ENCODE measurements at places on chromosomes 2 and 18. TPM values are rescaled to one million over a fixed set of nuclear protein-coding genes. Genes with fewer than 3 reads are reported as not detected.
A peak's percentile ranks its signal among the peaks of the same experiment; 100 is the strongest.

The FKBP1B gene
- total RNA-seq, result 8.2 TPM

The DDX18 gene
- total RNA-seq, result 57.7 TPM

GRCh38 chr2:192749611-192750200 is 555.0 kb upstream of the TMEFF2 start:
- DNase-seq, result peak; percentile 8

DNA sequence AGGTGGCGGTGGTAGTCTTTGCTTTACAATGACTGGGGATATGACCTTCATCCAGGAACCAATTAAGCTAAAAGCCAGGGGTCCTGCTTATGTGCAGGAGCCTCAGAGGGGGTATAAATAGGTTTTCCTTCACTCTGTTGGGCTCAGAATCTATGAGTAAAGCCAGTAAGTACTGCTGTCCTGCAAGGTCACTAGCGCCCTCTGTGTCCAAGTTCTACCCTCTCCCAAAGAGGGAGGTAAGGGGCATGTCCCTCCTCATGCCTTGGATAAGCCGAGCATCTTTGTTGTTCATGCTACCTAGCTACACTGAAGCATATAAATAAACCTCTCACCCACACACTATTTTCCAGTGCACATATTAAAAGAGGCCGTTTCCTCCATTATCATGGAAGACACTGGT is 79.4 kb downstream of the SPRED2 start:
- DNase-seq, result no peak

DNA sequence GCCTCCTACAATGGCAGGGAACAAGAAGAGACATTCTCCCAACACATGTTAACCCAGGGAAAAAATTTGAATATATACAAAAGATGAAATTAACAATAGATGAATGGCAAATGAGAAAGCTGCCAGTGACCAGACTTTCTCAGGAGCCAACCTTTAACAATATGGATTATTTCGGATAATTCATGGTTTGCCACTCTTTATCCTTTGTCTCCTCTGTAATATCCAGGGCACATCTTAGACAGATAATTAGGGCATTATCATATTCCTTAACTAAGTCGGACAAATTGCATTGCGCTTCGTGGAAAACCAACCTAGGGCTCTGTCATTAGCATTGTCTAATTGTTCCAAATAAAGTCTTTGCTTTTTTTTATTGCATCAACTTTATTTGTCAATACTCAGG is 97.3 kb downstream of the CDCA7 start:
- DNase-seq, result no peak
